ENCODE measurements at places on chromosomes 12 and 14.

- no peak for DNase-seq
These were observed 193.1 kb upstream of the FLRT2 start for GRCh38 chr14:85336817-85337216.

- DNase-seq: no peak
These were observed 10.6 kb downstream of the MYO1H start for GRCh38 chr12:109358154-109358869.

- peak; percentile 15 for DNase-seq
These were observed 6.9 kb upstream of the TSPAN8 start for GRCh38 chr12:71164568-71165197.

DNA sequence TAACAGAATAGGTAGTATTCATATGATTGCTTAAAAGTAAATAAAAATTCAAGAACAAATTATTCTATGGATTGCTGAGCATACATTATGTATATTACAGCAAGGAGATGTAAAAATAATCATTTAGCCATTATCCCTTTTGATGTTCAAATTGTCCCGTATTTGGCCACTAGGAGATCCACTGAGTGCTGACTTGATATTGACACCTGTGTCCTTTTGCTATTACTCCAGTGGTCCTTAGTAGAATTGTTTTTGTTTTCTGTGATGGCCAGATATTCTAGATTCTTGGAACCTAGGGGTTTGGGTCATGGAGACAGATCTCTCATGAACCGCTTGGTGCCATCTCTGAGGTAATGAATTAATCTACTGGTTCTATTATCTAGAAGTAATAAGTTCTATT is 16.8 kb downstream of the ERO1A start:
- no peak for DNase-seq

DNA sequence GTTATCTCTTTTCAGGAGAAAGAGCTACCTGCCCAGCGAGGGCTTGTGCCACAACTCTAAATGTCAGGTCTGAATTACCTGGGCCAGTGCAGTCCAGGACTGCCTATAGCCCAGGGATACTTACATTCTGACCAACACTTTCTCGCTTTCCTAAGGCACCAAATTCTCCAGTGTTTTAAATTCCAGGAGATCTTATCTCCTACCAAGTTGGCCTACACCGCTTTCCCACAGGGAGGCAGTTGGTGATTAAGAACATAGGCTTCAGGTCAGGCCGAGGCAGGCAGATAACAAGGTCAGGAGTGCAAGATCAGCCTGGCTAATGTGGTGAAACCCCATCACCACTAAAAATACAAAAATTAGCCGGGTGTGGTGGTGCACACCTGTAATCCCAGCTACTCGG is 41.1 kb downstream of the RPS29 start:
- no peak for DNase-seq

GRCh38 chr12:96198965-96199364 is 4.8 kb downstream of the ELK3 start:
- DNase-seq: peak; percentile 93

GRCh38 chr14:22769369-22769768 is 2.9 kb downstream of the OXA1L start:
- no peak for DNase-seq

DNA sequence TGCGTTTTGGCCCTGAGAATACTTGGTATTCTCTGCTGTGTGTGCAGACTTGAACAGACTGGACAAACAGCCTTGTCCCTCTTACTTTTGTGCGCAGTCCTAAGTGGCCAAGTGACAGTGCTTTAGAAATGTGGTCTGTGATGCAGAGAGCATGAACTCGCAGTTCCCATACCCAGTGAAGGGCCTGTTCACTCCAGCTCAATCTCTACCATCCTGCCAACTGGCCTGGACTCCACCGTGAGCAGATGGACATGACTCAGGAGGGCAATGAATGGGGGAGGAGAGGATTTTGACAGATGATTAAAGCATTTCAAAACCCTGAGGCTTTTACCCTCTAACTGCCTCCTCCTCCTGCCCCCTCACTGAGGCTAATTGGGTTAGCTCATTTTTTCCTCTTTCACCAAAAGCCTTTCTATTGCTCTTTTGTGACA is 62.5 kb upstream of the PYGL start:
- peak; percentile 68 for DNase-seq

- no peak for DNase-seq
These were observed 12.4 kb downstream of the SMIM41 start for GRCh38 chr12:52091869-52092268.

DNA sequence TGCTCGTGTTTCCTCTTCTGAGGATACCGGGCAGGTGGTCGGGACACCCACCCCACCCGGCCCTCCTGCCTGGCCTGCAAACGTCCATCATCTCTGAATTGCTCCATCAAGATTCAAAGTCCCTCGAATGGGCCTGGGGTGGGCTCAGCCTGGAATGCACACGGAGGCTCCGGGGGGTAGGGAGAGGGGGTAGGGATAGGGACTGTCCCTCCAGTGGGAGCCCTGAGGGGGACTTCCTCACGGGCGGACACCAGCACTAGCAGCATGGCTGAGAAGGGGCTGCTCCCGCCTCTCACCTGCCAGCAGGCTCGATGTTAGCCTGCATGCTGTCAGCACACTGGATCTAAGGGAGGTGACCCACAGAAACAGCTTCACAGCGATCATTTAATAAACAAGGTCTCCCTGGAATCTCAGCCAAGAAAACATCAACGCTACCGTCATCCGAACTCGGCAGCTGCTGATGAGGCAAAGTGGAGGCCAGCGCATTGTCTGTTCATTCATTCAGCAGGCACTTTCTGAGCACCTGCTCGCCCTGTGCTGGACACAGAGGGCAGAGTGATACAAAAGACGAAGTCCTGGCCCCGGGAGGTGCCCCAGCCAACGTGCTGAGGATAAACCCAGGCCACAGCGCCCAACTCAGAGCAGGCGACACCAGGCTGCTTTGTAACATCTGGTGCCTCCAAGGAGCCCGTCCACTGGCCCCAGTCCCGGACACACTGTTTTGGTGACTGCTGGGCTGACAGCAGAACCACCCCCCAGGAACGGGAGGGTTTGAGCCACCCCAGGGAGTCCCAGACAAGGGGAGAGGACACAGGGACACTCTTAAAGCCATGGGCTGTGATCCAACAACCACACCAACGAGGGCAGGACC is 6.3 kb downstream of the TMEM179 start:
- DNase-seq: no peak

DNA sequence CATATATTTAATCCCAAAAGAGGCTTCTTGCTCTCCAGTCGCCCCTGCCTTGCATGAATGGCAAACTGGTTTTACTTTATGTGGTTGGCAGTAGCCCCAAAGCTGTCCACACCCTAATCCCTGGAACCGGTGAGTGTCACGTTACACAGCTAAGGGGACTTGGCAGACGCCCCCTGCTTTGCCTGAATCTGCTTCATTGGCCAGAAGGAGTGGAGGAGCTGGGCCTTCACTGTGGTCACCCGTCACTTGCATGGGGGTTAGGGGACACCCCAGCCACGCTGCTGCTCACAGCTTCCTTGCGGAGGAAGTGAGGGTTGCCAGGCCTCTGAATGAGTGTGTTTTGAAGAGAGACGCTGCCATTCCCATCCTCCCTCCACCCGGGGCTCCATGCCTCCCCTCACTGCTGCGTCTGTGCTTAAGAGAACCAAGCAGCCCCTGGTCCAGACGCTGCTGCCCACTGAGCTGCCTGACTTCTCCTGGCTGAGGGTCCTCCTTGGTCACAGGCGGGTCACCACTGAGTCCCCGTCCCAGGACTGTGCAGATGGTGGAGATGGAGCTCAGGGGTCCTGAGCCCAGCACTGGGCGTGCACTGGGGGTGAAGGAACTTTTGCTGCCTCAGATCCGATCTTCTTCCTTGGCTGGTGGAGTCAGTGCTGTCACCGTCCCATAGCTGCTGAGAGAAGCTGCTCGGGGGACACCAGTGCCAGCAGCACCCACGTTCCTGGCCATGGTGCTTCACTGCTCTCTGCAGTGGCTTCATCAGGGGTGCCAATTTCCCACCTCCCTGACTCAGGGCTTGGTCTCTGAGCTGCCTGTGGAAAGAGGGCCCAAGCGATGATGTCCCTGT is 39.8 kb downstream of the GALNT9 start:
- no peak for DNase-seq

DNA sequence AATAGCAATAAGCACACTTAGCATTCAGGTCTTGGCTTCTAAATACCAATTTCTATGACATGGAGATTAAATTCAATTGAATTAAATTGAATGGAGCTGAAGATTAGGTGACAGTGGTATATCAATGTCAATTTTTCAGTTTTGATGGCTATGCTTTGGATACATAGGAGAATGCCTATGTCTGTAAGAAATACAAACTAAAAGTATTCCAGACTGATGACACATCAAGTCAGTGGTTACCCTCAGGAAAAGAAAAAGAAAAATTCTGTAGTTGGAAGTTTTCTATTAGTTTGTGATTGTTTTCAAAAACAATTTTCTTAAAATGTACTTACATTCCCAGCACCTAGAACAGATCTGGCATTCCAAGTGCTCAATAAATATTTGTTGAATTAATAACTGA is 4.9 kb upstream of the DCAF4 start:
- peak; percentile 31 for DNase-seq

DNA sequence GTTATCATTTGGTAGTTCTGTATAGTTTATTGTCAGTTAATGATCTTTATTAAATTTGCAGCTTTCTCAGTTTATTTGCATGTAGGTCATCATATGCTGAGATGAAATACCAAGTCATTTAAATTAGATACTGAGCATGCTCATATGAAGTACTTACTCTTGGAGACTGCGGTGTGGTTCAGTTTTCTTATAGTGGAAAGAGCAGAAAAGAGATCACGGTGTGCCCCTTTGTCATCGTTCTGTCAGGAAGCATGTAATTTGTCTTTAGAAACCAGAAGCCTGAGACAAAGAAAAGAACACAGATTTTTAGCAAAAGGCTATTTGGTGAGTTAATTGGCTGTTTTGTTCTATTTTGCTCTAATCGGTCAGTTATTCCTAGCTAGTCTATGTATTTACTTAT is 75.6 kb downstream of the PLEKHA5 start:
- no peak for DNase-seq
